ENCODE measurements at places on chromosomes 7 and 10.

GRCh38 chr7:138903859-138904435 lies 77.2 kb downstream of the KIAA1549 start:
- DNase-seq = no peak

GRCh38 chr10:28118985-28119628 lies 120.2 kb upstream of the ODAD2 start:
- no peak for DNase-seq

- no peak for DNase-seq
These were observed 31.4 kb downstream of the CPXM2 start for GRCh38 chr10:123860209-123860608.

DNA sequence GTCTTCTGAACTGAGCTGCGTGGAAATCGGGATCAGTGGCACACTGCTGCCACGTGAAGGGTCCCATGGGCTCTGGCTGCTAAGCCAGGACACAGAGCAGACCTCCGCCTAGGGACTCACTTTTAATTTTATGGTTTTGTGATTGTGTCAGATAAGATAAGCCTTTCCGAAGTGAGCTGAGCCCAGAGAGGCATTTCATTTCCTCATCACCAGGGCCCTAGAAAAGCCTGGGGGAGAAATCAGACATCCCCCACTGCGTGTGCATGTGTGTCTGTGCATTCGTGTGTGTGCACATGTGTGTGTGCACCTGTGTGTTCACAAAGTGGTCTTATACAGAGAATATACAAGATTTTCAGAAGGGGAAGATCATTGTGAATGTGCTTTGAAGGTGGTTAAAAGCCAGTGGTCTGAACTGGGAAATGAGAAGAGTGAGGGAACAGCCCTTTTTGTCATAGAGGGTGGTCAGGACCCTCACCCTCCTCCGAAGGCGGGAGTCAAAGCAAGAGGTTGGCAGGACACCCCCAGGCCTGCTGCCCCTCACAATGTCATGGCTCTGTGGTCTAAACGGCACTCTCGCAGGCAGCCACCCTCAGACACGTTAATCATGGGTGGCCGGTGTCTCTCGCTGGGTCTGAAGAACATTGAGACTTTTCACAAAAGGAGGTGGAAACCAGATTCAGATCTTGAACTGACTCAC lies 176.1 kb upstream of the PFKP start:
- no peak for DNase-seq

DNA sequence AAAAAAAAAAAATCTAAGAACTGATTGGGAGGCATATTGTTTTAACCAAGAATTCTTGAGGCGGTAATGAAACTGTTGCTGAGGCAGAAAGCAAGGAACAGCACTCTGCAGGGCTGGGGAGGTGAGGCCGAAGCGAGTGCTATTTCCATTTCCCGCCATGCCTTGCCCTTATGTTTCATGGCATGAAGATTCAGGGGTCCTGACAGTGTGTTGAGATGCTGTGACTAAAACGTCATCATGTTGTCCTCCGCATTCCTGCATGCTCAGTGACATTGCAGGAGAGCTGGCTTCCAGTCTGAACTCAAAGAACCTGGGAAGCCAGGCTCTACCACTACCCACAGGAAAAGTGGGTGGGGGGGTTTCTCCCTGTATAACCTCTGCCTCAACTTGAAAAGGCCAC lies 85.2 kb downstream of the EBF3 start:
- DNase-seq = no peak

- DNase-seq = no peak
These were observed 482.5 kb downstream of the GLRX3 start for GRCh38 chr10:130618647-130619046.

DNA sequence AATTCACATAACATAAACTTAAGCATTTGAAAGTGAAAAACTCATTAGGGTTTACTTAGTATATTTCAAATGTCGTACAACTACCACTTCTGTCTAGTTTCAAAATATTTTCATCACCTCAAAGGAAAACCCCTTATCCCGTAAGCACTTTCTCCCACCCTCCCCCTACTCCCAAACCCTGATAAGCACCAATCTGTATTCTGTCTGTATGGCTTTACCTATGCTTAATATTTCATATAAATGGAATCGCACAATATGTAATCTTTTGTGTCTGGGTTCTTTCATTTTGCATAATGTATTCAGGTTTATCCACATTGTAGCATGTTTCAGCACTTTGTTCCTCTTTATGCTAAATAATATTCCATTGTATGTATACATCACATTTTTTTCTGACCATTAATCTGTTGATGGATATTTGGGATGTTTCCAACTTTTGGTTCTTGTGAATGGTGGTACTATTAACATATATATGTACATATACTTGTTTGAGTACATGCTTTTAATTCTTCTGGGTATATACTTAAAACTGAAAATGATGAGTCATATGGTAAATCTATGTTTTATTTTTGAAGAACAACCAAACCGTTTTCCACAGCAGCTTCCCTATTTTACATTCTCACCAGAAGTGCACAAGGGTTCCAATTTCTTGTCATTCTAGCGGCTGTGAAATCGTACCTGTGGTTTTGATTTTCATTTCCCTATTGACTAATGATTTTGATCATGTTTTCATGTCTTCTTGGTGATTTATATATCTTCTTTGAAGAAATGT lies 6.2 kb upstream of the STARD3NL start:
- no peak for DNase-seq

- no peak for DNase-seq
These were observed 53.6 kb upstream of the DYNC1I1 start for GRCh38 chr7:95718577-95719410.

GRCh38 chr7:156747718-156748117 lies 107.1 kb downstream of the RNF32 start:
- no peak for DNase-seq

DNA sequence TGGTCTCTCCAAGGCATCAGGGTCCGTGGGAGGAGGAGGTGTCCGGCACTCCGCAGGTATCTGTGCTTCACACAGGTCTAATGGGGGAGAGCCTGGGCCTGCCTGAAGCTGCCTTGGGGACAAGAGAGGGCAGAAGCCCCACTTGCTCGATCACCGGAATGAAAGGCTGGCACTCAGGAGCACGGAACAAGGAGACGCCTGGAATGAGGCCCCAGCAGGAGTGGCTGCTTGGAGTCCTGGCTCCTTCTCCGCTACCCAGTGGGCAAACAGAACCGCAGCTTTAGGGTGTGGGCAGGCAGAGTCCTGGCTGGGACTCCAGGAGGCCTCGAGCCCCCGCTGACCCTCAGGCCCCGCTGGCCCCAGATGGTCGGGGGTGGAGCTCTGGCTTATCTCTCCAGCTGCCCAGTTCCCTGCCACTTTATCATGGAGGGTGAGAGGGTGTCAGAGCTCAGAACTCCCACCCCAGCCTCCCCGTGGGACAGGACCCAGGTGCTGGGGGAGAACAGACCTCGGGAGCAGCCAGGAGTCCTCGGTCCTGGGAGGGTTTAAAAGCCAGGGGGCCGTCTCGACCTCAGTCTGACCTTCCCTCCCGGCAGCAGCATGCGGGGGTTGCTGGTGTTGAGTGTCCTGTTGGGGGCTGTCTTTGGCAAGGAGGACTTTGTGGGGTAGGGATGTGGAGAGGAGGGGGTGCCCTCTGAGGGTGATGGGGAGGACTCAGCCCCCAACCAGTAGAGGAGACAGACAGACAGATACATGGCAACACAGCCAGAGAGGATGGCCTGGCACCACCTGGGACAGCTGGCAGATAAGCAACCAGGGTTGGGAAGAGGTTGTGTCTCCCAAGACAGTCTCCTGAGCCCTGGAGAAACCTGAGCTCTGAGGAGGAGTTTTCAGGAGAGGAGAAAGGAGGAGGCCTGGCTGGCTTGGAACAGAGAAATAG lies at the start of gene CPA1:
CPA1 (plus strand) TSS at position 574 of the 940 bp plus-strand sequence; CDS start at position 601, 27 bp downstream.
- DNase-seq = no peak

DNA sequence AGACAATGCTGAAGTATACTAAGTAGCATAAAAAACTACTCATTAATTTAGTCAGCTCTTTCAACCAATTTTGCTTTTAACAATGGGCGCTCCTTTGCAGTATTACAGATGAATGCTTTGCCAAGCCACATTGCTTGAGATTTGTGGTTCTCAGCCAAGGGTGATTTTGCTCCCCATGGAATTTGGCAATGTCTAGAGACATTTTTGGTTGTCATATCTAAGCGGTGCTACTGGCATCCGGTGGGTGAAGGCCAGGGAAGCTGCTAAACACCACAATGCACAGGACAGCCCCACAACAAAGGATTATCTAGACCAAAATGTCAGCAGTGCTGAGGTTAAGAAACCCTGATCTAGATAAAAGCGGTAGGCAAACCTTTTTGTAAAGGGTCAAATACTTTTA lies 112.0 kb downstream of the UBE2H start:
- DNase-seq = no peak

DNA sequence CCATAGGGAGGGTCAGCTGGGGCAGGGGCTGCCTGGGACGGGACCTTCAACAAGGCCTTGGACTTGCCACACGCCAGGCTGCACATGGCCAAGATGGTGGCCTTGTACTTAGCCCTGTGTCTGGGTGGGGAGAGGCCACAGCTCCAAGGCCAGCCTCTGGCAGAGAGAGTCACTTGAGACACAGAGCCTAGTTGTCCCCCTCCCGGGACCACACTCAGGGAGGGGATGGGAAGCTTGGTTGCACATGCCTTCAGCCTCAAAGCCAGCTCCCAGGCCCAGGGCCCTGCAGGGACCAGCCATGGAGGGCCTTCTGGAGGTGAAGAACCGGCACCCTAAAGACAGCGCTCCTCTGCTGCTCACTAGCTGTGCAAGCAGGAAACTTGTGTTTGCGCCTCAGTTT lies 16.7 kb downstream of the MMRN2 start:
- no peak for DNase-seq

All from stimulated activated CD4-positive, alpha-beta T cell treated with anti-CD3 and anti-CD28 coated beads, Interleukin-1b, Interleukin-23, amount 100 ng/mL, for 48 hours (primary cell).